ENCODE measurements at places on chromosomes 2 and 18.

GRCh38 chr2:217960351-217960750 lies 42.4 kb downstream of the TNS1 start:
- DNase-seq: no peak

GRCh38 chr18:48646976-48647375 lies 108.1 kb downstream of the CTIF start:
- DNase-seq: no peak

- DNase-seq: no peak
Measured at GRCh38 chr2:238287737-238288649, at the start of gene PER2. Gene PER2, minus strand, starts transcription at chr2:238288610. Its CDS starts 10,674 bp downstream, at chr2:238277936.

DNA sequence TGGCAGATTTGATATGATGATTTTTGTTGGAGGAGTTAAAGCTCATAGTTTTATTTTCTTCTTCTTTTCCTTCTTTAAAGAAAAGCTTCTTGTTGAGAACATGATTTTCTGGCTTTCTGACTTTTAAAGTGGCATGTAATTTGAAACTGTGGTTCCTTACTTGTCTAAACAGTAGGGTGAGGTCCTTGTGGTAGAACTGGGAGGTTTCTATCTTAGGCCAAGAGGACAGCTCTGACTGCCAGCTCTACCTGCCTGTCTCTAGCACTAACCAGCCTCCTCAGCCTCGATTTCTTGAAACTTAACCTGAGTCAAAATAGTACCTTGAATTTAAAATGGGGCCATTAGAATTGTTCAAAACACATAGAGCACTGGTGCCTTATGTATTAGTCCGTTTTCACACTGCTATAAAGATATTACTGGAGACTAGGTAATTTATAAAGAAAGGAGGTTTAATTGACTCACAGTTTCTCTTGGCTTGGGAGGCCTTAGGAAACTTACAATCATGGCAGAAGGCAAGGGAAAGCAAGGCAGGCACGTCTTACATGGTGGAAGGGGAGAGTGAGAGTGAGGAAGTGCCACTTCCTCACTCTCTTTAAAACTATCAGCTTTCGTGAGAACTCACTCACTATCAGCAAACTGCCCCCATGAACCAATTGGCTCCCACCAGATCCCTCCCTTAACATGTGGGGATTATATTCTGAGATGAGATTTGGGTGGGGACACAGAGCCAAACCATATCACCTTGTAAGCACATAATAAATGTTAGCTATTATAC lies 119.0 kb downstream of the CERS6 start:
- no peak for DNase-seq

GRCh38 chr2:37575780-37576179 lies 95.7 kb downstream of the CDC42EP3 start:
- DNase-seq: no peak

DNA sequence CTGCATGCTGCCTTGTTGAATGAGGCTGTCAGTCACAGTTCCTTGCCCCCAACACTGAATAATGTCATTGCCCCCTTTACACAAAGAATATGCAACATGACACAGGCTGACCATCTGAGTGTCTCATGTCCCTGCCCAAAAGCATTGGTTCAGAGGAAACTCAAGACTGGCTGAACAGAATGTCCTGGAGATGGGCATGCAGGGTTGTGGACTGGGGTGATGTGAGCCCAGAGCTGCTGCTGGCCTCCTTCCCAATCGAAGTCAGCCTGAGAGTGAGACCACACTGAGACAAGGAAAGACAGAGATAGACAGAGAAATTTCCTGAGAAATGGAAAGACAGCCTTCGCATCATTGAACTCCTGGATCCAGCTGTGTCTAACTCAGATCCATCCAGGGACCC lies 110.1 kb downstream of the PID1 start:
- no peak for DNase-seq

DNA sequence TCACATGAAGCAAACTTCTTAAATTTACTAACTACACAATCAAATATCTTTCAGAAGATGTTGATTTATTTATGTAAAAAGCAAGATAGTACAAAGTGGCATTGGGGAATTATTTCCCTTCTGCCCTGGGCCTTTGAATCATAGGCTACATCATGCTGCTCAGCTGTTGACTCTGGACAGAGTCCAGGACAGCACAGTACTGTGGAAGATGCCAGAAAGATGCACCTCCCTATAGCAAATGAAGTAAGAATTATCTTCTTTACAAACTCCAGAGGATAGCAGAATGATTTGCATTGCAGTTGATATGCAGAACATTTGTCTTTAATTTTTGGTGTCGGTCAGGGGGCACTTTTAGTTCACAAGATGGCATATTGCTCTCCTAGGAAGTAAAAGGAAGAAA lies 1354.5 kb upstream of the ZEB2 start:
- no peak for DNase-seq

DNA sequence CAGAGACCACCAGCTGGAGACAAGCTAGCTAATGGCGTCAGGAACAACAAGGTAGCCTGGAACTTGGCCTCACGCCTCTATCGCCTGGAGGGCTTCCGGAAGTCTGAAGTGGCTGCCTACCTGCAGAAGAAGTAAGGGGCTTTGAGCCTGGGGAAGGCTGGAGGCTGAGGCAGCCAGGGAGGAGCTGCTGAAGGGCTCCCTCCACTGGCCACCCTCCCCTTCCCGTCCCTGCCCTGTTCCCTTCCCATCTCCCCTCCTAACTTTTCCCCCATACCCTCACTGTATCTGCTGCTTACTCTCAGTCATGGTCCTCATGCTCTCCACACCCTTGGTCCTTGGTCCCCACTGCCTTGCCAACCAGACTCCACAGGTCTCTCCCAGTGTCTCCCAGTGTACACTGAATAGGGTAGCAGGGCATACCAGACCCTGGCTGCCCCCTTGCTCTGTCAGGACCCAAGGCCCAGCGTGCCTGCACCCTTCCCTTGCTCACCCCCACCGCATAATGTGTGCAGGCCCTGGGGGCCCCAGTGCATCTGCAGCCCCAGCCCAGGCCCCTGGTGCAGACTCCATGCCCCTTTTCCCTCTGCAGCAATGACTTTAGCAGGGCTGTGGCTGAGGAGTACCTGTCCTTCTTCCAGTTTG lies 18.8 kb downstream of the PSD4 start:
- DNase-seq: no peak

DNA sequence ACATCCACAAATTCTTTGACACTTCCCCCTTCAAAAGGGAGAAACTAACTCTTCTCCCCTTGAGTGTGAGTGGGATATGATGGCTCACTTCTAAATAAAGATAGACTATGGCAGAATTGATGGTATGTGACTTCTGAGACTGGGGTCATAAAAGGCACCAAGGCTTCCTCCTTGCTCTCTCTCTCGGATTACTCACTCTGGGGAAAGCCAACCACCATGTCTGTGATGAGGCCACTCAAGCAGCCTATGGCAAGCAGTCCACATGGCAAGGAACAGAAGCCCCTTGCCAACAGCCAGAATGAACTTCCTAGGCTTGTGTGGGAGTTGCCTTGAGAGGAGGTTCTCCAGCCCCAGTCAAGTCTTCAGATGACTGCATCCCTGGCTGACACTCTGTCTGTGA lies 43.6 kb downstream of the KIAA2012 start:
- no peak for DNase-seq

DNA sequence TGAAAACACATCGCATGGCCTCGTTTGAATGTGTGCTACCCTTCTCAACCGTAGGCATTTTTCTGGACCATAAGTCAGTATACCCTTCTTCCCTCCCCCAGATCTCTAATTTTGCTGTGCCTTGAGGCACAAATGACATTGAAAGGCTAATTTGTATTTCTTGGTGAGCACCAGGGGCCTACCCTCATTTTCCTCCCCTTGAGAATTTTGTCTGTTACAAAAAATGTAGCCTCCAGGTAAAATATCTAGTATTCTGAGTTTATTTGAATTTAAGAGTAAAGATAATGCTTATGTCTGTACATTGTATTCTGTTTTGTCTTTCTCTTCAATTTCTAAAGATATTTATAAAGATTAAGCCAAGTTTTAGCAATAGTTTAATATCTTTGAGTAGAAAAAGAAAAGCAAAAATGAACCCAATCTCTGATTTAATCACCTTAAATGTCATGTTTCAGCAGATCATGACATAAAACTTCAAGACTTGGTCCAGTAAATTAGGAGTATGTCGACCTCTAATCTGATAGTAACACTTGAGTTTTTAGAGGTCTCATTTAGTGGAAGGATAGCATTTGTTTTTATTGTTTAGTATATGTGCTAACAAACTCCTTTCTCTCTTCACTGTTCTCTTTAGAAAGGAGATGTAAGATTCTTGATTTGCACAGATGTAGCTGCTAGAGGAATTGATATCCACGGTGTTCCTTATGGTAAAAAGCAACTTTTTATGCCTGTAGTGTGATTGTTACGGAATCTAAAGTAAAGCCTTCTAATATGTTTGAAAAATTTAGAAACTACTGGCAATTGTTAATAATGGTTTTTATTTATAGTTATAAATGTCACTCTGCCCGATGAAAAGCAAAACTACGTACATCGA lies 36.4 kb downstream of the DDX1 start:
- DNase-seq: no peak

- no peak for DNase-seq
Measured at GRCh38 chr2:207408086-207408794, 121.5 kb upstream of the CREB1 start.

- DNase-seq: no peak
Measured at GRCh38 chr2:180319586-180320405, 312.7 kb upstream of the CWC22 start.

DNA sequence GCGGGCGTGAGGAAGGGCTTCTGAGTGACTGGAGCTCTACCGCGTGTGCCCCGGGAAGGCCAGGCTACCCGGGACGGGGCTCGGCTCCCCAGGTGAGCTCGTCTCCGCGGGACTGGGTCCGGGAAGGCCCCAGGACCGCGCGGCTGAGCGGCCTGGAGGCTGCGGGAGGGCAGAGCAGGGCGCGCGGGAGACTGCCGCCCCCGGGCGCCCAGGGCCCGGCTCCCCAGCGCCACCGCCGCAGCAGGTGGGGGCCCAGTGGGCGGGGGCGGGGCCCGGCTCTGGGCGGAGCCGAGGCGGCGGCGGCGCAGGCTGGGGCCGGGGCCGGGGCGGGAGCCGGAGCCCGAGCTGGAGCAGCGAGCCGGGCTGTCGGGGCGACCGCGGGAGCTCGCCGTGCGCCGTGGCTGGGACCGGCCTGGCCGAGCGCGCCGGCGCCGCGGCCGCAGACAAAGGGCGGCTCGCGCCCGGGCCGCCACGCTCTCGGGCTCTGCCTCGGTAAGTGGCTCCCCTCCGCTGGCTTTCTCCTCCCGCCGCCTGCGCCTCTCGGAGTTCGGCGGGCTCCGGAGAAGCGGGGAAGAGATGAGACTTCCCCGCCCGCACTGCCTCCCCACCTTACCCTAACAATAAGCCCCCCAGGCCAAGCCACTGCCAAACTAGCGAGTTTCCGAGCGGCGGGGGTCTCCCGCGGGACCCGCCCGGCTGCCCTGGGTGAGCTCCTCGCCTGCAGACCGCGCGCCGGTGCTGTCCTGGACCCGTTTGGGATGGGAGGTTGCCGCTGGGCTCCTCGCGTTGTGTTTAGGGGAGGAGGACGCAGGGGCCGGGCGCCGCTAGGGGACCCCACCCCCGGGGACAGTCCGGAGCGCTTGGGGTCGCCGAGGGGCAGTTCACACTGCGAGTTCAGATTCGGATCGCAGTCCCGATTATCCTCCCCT lies at the start of gene MAPK4:
MAPK4 (plus strand) TSS at position 336 of the 929 bp plus-strand sequence. CDS start 103,872 bp downstream, outside the sequence.
- DNase-seq: no peak

DNA sequence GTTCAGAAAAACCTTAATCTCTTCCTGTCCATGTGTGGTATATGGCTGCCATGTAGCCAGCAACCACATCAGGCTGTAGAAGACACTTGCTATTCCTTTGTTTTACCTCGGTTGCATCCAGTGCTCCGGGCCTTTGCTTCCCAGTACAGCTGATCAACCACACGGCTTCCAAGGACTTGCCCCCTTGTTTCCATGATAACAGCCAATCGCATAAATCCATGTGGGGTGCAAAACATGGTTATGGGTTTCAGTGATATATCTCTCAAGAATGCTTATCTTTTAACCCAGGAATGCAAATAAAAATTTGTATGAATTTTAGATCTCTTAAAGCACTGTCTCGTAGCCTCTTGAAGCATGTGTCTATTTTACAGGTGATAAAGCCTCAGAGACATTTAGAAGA lies 118.3 kb downstream of the MGAT5 start:
- no peak for DNase-seq

GRCh38 chr2:205128726-205129125 lies 553.6 kb upstream of the NRP2 start:
- no peak for DNase-seq

DNA sequence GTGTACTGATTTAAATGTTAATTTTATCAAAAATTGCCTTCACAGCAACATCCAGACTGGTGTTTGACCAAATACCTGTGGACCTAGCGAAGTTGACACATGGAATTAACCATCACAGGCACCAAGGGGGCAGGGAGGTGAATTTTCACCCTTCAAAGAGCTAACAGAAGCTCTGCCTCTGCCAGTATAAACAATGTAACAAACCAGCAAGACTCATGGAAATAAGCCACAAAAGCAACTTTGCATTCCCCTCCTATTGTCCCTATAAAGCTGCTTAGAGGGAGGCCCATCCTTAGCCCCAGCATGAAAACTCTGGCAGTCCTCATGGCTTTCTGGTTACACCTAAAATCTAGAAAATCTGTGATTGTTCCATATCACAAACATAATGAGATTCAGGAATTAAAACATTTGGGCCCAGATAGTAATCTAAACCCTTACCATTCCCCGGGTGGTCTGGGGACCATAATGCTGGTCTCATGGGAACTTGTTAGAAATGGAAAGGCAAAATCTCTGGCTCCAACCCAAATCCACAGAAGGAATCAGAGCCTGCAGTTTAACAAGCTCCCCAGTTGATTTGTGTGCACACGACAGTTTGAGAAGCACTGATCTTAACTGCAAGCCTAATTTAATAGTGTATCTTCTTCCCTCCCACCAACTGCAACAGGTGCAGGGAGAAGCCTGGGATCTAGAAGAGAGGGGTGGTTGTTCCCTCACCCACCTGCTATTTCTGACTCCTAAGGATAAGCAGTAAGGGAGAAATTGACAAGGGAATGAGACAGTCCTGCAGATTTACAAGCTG lies 23.1 kb downstream of the SERPINB11 start:
- DNase-seq: no peak

GRCh38 chr2:113298176-113298575 lies 19.5 kb upstream of the PAX8 start:
- DNase-seq: no peak

DNA sequence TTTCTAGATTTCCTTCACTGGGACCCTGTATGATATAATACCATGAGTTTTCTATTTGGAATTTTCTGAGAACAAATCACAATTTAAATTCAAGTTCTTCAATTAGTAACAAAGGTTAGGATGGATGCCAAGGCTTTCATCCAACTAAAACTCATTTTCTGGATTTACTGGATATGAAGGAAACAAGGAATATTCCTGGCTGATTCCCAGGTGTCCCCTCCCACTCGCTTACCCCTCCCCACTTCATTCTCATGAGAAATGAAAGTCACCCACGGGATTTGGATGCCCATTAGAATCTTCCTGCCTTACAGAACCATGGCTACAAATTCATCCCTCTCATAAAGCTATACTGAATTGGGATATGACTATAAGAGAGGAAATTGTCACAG lies 40.0 kb downstream of the RNU4ATAC start:
- DNase-seq: no peak
